ENCODE measurements at places on chromosomes 1 and 21.

DNA sequence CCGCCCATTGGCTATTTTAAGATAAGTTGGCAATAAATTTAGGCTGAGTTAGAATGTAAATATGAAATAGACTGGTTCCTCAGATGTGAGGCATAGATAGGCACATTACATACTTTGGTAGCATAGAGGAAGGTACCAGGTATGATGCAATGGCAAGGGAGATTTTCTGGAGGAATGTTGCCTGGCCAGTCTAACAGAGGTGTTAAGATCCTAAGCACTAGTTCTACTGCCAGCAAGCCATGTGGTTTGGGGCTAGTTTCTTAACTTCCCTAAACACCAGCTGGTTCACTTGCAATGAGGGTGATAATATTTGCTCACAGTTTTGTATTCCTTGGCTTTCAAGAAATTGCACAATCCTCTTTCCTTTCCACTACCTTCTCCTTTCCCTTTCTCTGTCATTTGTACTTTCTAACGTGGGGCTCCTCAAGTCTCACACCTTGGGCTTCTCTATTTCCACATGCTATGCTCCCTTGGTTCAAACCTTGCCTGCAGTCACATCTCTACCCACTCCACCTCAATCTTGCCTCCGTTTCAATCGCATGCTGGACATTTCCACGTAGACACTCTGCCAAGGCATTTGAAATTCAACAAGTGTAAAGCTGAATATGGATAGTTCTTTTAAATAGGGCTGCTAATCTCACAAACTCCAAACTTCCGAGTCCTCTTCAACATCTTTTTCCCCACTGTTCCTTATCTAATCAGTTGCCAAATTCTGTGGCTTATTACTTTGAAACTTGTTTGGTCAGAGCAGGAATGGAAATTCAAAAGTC is 4.7 kb upstream of the CD55 start:
- DNase-seq, result no peak

DNA sequence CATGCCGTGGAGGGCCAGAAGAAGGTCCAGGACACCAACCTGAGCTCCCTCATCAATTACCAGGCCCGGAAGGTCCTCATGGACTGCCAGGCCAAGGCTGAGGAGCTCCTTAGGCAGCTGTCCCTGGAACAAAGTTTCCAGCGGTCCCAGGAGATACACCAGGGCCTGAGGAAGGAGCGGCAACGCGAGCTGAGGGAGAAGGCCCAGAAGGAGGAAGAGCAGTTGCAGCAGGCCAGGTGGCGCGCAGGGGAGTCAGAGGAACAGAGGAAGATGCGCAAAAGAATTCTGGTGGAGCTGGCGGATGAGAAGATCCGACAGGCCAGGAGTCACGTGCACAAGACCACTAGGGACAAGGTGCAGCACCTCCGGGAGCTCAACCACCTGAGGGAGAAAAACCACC is 1.5 kb downstream of the CCDC185 start:
- DNase-seq, result no peak

- no peak for DNase-seq
Observed at GRCh38 chr21:17460094-17460493, 52.7 kb upstream of the CXADR start.

DNA sequence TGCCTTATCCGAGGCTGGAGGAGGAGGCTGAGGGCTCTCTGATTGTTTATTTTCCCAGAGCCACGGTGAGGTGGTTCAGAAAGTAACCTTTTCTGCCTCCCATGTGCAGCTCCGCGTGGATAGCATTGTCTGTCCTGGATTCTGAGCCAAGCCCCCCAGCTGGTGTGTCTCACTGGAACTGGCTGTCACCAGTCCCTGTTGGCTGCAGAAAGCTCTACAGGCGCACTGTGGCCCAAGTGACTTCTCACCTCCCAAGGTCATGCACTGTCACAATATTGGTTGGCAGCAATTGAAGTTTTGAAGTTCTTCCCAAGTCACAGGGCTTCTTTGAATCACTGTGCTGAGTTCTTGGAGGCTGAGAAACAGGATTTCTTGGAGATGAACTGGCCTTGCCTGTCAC is 8.2 kb downstream of the BMP8A start:
- DNase-seq, result no peak

- DNase-seq, result no peak
Observed at GRCh38 chr1:48858200-48858920, 81.7 kb upstream of the BEND5 start.

- no peak for DNase-seq
Observed at GRCh38 chr1:116471241-116471640, 98.2 kb downstream of the ATP1A1 start.

DNA sequence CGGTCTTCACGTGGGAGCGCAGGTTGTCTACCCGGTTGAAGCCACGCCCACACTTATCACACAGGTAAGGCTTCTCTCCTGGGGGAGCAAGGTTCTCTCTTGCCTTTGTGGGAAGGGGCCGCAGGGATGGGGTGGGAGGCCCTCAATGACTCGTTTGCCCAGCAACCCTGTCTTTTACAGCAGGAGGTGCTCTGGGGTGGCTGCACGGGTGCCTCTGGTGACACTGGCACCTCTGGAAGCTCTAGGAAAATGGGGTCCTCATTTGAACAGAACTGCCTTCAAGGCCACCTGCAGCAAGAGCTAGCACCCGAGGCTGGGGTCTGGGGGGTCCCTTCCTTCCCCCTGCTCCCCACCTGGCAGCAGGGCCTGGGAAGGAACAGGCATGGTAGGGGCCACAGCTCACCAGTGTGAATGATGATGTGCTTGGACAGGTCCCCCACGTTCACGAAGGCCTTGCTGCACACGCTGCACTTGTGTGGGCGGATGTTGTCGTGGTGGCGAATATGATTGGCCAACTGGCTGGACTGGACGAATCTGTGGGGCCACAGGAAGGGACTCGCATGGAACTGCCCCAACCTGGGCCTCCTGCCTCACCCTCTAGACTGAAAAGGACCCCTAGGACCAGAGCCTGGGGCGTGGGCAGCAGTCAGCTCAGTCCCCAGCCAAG is 33.1 kb downstream of the ZBTB17 start:
- no peak for DNase-seq

DNA sequence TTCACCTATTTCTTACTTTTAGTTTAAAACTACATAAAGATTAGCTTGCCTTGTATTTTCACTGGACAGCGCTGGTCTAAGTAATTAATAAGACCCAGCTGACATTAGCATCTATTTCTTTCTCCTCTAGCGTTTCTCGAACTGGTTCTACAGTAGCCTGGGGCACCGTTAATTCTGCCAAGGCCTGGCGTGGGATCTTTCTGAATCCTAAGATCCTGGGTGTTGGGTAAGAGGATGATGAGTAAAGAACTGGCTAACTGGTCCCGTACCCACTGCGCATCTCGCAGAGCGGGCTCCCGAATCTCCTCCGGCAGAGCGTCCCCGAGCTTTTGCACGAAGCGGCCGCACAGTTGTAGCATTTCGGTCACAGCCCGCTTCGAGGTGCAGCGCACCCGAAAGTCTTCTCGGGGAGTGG is 309 bp downstream of the NSL1 start:
- no peak for DNase-seq

GRCh38 chr1:214808845-214809460 is 206.0 kb downstream of the CENPF start:
- DNase-seq, result peak; percentile 48

GRCh38 chr1:93542398-93542797 is 94.5 kb downstream of the FNBP1L start:
- DNase-seq, result no peak

DNA sequence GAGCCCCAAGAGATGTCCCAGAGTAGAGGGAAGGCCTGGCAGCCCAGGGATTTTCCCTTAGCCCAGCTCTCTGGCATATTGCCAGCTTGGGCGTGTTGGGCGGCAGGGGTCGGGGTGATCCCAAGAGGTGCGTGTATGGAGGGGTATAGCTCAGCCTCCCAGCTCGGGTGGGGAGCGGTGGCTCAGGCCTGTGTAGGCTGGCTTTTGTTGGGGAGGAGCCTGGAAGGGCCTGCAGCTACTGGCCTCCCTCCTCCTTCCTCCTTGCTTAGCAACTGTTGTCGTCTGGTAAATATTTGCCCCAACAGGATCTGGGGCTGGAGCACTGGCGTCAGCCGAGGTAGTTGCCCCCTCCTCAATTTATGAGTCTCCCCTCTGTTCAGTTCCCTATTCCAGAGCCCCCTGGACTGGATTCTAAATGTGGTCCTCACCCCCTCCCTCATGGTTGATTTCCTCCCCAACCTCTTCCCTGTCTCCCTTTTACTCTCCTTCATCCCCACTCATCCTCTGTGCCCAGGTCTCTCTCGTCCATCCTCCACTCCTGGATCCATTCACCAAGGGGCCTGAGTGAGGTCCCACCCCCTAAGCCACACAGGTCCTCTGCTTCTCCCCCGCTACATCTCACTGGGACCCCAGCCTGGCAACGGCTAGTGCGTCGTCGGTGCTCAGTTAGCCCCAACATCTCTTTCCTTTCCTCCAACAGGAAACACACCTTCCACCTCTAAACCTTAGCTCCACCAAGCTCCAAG is 10.3 kb upstream of the LMNA start:
- peak; percentile 85 for DNase-seq

- DNase-seq, result no peak
Observed at GRCh38 chr1:54115520-54115919, 37.3 kb downstream of the CDCP2 start.

DNA sequence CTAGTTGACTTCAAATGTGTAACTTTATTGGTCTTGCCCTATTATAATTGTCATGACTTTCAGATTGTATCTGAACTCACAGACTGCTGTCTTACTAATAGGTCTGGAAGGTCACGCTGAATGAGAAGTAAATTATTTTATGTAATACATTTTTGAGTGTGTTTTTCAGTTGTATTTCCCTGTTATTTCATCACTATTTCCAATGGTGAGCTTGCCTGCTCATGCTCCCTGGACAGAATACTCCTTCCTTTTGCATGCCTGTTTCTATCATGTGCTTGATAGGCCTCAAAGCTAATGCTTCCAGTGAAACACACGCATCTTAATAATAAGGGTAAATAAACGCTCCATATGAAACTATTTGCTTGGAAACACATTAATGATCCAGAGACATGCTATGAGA is 7.3 kb downstream of the RGS4 start:
- no peak for DNase-seq

GRCh38 chr1:61332196-61332753 is 249.9 kb downstream of the NFIA start:
- DNase-seq, result no peak

- DNase-seq, result no peak
Observed at GRCh38 chr1:230493264-230493663, 67.1 kb upstream of the PGBD5 start.
